ENCODE measurements at places on chromosomes 2 and 18.

DNA sequence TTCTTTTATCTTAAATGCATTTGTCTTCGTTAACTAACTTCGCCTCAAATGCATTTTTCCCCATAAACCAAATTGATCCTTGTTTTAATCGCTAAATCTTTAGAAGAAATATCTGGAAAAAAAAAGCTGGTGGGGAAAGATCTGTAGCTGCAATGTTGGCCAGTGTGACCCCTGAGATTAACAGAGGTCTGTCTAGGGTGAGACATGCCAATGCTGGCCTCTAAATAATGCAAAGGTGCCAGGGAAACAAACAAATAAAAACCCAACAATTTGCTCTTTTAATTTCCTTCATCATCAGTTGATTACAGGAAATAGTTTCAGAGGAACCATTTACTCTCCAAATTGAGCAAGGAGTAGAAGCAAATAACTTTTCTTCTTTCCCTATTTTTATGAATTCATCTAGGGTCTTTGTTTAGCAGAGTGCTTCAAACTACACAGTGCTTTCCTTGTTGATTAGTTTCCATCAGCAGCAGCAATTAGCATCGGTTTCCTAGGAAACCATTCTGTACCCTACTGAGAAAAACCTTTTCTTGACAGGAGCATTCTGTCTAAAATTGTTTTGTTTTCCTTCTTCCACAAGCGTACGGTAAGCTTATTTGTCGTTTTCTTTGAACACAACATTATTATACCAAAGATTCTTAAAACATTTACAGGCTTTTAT, 100.5 kb upstream of the UNC80 start:
- no peak for DNase-seq

- DNase-seq = no peak
Measured at GRCh38 chr18:1559563-1559962, 654.9 kb downstream of the ADCYAP1 start.

DNA sequence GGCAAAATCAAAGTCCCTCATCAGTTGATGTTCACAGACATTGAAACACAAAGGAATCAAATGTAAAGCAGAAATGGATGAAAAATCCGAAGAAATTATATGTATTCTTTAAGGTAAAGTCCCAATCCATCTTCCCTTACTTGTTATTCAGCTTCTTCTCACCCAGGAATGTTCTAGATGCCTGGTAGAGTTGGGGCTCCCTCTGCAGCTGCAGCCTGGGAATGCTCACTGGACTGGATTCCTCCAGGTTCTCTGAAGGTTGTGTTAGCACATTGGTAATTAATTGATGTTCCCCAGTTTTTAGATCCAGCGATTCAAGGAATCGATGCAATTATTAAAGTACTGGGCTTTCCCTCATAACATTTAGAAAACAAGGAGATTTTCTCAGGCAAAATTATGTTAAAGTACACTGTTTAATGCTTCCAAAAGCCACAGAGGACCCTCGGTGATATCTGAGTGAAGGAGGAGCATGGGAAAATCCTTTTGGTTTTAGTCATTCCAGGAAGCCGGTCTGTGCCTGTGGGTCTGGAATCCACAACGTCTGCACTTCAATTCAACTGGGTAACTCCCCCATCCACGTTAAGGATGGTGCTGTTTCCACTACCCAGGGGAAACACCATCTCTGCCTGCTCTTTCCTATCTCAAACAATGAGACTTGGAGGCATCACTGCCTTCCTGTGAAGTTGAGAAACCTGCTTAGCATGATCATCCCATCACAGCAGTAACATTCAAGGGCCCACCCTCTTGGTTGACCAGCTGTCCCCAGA, 22.0 kb downstream of the NTSR2 start:
- DNase-seq = no peak

DNA sequence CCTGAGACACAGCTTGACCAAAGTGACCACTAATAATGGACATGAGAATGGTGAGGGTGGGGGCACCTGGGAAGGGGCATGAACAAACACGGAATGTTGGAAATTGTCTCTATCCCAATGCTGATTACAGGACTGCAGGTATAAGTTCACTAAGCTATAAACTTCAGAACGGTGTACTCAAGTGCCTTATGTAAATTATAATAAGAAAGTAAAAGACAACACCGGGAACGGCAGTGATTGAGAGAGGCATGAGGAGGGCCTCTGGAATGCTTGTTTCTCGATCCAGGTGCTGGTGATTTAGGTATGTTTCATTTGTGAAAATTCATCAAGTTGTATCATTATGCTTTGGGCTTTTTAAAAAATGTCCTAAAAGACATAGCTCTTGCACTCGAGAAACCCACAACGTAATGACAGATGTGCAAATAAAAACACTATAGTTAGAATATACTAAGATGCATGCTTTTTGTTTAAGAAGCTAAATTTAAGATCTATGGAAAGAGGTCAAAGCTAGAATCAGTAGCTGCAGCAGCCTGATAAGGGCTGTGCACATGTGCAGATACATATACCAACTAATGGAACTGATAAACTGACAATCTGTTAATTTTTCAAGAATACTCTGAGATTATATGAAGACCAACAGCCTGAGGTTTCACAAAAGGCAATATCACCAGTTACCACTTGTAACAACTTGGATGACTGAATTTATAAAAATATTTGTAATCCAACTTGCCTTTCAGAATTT, 7.6 kb downstream of the HIBCH start:
- no peak for DNase-seq

DNA sequence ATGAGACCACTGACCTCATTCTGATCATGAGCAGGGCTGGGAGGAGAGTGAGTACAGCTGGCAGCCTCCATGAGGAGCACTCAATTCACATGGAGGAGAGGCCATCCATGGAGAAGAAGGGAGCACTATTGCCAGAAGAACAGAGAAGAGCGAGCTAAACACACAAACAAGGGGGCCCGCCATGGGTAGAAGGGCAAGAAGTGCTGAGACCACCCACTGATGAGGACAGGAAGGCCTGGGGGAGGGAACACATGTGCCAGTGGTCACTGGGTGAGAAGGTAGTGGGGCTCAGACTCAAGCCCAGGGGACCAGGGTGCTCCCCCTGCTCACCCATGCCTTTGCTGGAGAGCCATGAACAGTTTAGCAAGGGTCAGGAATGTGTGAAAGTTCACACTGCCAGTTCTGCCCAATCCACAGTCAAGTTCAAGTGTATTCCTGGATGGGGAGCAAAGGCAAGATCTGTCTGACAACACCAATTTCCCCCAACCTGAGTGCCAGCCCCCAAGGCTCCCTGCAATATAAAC, 57.7 kb downstream of the TTC32 start:
- no peak for DNase-seq

DNA sequence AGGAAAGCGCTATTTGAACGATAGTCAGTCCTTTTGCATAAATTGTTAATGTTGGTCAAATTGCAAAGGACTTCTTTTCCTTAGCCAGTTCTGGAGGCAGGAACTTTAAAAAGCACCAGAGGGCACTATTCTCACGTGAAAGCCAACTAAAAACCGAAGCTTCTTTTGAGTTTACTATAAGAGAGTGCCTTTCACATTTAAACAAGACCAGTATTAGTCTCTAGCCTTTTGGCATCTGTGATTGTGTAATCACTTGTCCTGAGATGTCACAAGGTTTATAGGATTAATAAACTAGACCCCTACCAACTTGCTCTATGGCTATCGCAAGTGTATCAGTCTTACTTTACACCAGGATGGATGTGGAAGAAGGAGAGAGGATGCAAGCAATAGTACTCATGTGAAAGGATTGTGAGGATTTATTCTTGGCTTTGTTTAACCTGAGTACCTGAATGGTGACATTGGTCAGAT, 14.4 kb upstream of the STAT4 start:
- peak; percentile 41 for DNase-seq

DNA sequence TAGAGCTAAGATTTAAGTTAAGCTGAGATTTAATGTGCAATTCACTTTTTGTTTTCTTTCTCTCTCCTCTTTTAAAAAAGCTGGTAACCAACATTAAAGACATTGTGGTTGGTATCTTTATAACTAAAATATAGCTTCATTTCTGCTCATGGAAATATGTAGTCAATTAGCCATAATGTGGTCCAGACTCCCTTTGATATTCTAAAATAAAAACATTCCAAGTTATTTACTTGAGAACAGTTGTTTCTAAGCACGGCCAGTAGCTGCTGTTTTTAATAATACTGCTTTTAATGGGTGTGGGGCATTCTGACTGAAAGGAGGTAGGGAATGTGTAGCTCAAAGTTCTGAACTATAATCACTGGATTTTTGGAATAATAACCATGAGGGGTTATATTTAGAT, 183.3 kb upstream of the FBXO11 start:
- DNase-seq = no peak

DNA sequence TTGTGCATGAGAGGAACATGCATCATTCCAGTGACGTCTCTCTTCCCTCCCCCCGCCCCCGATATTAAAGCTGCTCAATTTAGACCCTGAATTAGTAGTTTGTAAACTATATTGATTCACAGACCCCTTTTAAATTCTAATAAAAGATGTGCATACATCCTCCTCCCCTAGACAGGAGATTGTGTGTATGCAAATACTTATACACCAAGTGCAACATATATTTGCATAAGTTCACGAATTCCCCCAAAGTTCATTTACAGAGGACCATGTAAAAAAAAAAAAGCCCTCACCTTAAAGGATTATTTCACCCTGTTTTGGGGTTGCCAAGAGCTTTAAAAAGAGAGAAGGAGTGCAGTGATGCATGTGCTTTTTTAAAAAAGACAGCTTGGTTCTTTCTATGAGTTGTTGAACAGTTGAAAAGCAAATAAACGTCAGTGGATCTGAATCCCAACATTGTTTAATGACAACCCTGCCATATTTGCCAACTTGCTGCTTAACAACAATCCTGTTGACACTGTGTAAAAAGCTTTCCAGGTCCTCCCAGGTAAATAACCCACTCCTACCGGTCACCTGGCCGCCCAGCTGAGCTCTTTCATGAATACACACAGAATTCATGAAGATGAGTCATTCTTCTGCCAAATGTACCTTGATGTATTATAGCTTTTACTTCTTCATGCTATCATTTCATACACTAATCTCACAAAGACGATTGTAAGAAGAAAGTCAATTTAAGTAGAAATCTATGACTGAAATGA, 211.5 kb downstream of the IKZF2 start:
- peak; percentile 95 for DNase-seq

GRCh38 chr2:122168799-122169198, 413.3 kb downstream of the TSN start:
- DNase-seq = no peak

DNA sequence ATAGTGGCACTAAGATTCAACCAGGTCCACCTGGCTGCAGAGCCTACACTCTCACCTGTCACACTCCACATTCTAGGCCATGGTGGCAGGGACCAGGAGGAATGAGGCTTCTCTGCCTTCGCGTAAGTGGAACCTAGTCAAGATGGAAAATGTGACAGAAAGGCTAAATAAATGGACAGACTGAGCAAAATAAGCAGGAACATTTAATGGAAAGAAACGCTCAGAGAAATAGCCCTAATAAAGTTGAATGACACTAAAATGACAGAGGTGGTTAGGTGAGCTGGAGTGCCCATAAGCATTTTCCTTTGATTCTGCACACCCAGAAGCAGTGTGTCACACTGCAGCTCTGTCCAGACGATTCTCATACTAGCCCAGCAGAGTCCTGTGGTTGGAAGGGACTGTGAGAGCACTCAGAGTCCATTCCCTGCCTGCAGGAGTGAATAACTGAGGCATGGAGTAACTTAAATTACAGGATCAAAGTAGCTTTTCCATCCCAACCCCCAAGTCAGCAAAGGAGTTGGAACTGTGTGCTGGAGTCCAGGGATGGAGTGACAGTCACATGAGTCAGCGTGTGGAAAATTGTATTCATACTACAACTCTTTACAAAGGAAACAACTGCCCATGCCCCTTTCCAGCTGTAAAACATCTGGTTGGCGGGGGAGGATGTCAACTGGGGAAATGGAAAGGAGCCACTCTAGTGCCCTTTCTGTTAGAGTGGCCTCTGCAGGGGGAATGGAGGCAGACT, 105.4 kb upstream of the LGALSL start:
- no peak for DNase-seq

All from SHP77 treated with DMSO at 0.1 percent for 48 hours (cell line).